Vagina (tissue), 2 donors: ENCODE measurements at places on chromosomes 11 and 22.

DNA sequence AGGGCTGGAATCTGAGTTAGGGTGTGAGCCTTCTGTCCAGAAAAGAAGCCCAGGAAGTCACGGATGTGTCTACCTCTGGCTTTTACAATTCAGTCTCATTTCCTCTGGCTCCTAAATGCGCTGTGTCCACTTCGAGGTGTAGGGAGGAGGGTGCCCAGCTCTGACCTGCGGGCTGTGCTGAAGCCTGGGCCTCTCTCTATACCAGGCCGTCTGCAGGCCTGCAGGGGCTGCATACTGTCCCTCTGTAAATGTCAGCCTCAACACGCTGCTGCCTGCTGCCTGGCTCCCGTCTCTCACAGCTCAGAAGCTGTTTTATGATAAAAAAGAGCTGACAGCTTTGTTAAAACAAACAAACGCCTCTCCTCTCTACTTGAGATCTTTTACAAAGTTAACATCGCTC lies 14.5 kb downstream of the ARVCF start:
- no peak overlapping the region for H3K4me3 ChIP-seq
- no peak for DNase-seq
- no peak overlapping the region for H3K27ac ChIP-seq
- H3K4me1 ChIP-seq: no peaks in the 10 kb centered on the region
- no peaks in the 10 kb centered on the region for H3K36me3 ChIP-seq

- H3K4me1 ChIP-seq: no peaks in the 10 kb centered on the region
- no peak for DNase-seq
- no peak overlapping the region for H3K27ac ChIP-seq
- H3K4me3 ChIP-seq: no peak overlapping the region
- no peaks in the 10 kb centered on the region for H3K27me3 ChIP-seq
- H3K36me3 ChIP-seq: no peaks in the 10 kb centered on the region
Measured at GRCh38 chr11:95764267-95764898, 25.2 kb downstream of the FAM76B start.

- H3K36me3 ChIP-seq: peaks cover under 1% of the 10 kb centered on the region
- H3K27me3 ChIP-seq: no peaks in the 10 kb centered on the region
- no peak overlapping the region for H3K27ac ChIP-seq
- H3K4me1 ChIP-seq: peaks cover 30% of the 10 kb centered on the region
- H3K4me3 ChIP-seq: no peak overlapping the region
Measured at GRCh38 chr11:88324562-88325345, 12.8 kb downstream of the CTSC start.

- no peaks in the 10 kb centered on the region for H3K27me3 ChIP-seq
- DNase-seq: no peak
- H3K27ac ChIP-seq: peak overlapping the region; percentile 72
- no peak overlapping the region for H3K4me3 ChIP-seq
- H3K36me3 ChIP-seq: no peaks in the 10 kb centered on the region
- peaks cover 30% of the 10 kb centered on the region for H3K4me1 ChIP-seq
Measured at GRCh38 chr11:35280727-35281126, 138.6 kb downstream of the SLC1A2 start.

DNA sequence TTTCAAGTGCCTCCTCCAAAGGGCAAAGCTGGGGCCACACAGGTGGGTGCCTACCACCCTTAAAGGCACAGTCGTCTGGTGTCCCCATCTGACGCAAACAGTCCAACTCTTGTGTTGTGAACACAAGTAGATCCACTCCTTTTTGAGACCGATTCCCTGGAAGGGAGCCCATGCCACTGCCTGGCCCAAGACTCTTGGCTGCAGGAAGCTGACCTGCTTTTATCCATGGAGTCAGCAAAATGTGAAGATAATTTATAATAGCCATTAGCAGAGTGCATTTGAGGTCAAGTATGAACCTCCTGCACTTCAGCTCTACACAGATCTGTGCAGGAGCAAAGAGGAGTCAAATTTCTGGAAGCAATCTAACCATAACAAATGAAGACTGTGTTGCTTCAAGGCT lies 68.5 kb downstream of the ADM start:
- DNase-seq: peak; percentile 60
- no peak overlapping the region for H3K27ac ChIP-seq
- no peak overlapping the region for H3K4me3 ChIP-seq

- DNase-seq: no peak
- H3K4me3 ChIP-seq: no peak overlapping the region
- H3K4me1 ChIP-seq: no peaks in the 10 kb centered on the region
Measured at GRCh38 chr11:21602699-21603098, 590.2 kb upstream of the ANO5 start.

DNA sequence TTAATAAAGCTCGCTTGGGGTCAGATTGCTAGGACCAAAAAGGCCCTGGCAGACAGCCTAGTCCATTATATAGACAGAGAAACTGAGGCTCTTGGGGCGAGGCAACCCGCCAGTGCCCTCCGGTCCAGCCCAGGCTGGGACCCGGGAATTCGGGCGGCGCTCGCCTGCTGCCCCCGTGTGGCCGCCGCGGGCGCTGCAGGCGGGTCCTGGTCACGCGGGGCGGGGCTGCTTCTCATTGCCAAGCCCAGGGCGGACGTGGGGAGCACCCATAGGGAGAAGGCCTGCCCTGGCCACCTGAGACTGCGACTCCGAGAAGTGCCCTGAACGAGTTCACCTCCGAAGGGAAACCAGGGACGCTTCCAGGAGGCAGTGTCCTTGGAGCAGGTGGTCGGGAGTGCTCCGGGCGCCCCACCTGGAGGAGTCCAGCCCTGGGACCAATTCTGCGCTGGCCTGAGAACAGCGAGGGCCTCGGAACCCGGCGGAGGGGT lies 36.0 kb upstream of the CSNK1E start:
- no peaks in the 10 kb centered on the region for H3K36me3 ChIP-seq
- H3K4me3 ChIP-seq: no peak overlapping the region
- H3K27me3 ChIP-seq: no peaks in the 10 kb centered on the region

GRCh38 chr22:45216133-45217003 lies 24.3 kb downstream of the KIAA0930 start:
- H3K27me3 ChIP-seq: no peaks in the 10 kb centered on the region
- peaks cover 33% of the 10 kb centered on the region for H3K4me1 ChIP-seq
- H3K4me3 ChIP-seq: no peak overlapping the region
- no peaks in the 10 kb centered on the region for H3K36me3 ChIP-seq

DNA sequence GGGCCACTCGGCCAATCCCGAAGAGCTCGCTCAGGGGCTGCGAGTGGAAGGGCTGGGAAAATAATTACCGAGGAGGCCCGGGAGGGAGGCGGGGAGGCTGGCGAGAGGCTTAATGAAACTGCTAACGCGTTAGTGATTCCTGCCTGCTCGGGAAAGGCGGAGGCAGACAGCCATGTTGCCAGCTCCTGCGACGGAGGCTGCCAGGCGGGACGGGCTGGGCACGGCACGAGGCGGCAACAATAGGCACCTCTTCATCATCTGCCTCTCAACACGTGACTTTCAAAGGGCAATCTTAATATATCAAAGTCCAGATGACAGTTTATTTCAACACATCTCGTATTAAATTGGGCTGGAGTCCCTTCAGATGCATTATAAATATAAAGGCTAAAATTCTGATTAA lies 68.0 kb upstream of the TCF20 start:
- no peaks in the 10 kb centered on the region for H3K27me3 ChIP-seq
- H3K36me3 ChIP-seq: no peaks in the 10 kb centered on the region
- no peak for DNase-seq
- no peak overlapping the region for H3K27ac ChIP-seq
- H3K4me1 ChIP-seq: peaks cover 25% of the 10 kb centered on the region
